ENCODE measurements at places on chromosomes 3 and 15.
A peak's percentile ranks its signal among the peaks of the same experiment; 100 is the strongest.

DNA sequence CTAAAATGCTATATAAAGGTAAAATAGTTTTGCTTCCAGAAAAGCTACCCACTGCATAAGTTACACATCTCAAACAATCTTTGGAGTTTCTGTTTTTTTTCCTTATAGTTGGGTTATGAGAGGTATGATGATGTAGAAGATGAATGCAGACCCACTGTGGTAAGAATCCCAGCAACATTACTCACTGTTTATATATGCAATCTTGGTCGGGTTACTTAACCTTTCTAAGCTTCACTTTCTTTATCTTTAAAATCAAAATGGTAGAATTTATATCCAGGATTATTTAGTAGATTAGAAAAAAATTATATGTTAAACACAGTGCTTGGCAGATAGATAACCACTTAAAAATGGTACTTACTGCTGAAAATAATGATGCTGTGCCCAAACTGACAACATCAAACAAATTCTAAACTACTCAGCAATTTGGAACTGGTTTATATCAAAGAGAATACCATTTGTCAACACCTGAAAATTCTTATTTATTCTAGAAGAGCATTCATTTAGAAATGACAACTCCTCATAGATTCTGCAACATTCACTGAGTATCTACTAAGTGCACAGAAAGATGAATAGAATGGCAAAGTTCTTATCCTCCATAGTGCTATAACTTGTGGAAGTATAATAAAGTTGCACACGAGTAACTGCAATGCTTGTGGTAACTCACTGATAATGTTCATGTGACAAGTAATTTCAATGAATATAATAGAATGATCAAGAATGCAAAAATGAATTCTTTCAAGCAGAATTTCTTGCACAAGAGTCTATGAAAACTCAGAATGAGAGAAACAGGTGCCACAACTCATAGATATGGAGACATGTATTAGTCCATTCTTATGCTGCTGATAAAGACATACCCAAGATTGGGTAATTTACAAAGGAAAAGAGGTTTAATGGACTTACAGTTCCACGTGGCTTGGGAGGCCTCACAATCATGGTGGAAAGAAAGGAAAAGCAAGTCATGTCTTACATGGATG lies 129.0 kb upstream of the SLC7A14 start:
- DNase-seq: no peak

GRCh38 chr15:50828610-50829206 lies 63.2 kb upstream of the SPPL2A start:
- DNase-seq: peak; percentile 91

- no peak for DNase-seq
Observed at GRCh38 chr3:157464321-157464720, 27.7 kb downstream of the PTX3 start.

DNA sequence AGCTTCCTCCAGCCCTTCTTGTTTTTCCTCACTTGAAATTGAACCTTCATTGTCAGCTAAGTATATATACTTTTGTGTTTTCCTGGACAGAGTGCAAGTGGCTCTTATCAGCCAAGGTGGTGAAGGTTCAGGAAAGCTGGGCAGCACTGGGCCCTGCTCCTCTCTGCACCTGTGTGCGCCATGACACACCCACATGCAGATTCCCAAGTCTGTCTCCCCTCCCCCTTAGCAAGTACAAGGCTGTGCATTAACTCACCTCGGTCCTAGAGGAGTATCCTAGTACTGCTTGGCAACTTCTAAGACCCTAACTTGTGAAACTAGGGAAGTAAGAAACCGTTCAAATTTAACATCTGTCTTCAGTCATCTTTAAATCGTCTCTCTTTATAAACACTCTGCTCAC lies 85.8 kb downstream of the SLC49A4 start:
- no peak for DNase-seq

GRCh38 chr3:136070953-136071949 lies 105.7 kb downstream of the PPP2R3A start:
- DNase-seq: peak; percentile 25

- no peak for DNase-seq
Observed at GRCh38 chr3:30440880-30441279, 165.5 kb upstream of the TGFBR2 start.

DNA sequence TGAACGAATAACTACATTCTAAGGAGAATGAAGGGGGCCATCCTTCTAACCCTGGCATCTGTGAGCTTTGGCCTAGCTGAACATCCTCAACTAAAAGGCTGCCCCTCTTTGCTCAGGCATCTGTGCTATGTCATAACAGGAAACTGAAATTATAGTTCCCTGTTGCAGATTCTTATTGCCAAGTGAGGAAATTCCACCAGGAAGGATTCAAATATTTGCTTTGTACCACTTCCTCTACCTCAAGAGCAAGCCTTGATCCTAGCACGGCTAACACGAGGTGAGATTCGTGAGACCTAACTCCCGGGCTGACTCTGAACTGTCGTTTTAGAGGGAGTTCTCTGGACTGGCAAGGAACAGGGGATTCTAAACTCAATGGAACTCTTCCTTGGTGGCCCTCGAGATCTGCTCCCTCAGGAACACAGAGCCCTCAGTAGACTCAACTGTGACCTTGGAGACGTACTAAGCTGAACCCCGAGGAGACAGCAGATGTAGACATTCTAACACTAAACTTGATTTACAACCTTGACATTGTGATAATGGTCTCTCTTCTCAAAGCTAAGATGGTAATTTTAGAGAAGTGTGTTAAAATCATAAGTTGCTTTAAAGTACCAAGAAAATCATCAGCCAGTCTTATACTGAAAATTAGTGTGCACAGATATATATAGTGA lies 4.2 kb downstream of the SPG21 start:
- DNase-seq: peak; percentile 53

GRCh38 chr3:147413686-147414389 lies 4.7 kb downstream of the ZIC1 start:
- DNase-seq: no peak

DNA sequence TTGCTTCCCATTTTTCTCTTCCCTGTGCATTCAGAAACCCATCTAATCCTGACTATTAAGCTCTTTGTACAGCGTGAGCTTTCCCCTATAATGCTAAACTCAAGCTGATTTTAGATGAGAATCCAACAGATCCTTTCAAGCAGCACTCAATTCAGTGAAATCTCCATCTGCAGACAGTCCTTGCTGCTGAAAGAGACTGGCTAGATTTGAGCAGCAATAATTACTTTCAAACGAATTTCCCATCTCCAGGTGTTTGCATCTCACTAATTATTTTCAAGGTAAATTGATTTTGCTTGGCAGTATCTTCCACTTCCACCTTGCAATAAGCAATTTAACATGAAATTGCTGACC lies 49.5 kb upstream of the SLC7A14 start:
- no peak for DNase-seq

GRCh38 chr15:86231864-86232721 lies 152.4 kb downstream of the AGBL1 start:
- DNase-seq: peak; percentile 15

All from GM03348 (cell line).